ENCODE measurements at places on chromosomes 2 and 18.

GRCh38 chr2:103859238-103859637 lies 994.7 kb upstream of the POU3F3 start:
- DNase-seq = no peak

DNA sequence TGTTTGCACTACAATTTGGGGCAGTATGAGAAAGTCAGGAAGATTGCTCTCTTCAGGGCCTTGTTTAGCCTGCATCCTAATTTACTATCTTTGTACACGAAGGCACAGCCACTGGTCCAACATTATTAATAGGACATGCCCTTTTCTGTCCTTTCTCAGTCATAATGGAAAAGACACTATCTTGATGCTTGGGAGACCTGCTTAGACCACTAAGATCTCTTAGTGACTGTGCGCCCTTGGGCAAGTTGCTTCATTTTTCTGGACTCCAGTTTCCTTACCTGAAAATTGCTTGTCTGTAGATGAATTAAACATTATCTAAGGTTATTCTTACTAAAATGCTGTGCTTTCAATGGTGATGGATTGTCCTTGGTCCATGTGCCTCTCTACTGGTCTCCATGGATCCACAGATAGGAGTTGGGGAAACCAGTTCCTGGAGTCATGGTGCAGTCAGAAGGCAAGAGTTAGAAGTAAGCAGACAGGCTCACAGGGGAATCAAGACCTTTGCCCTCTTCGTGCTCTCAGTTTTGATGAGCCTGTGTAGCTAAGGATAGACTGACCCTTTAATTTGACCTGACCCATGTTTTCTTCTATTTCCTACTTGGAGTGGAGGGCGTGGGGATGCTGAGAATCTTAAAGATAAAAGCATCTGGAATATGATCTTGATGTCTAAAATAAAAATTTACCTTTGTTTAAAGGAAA lies 114.0 kb downstream of the RAPGEF4 start:
- DNase-seq = no peak

- no peak for DNase-seq
Measured at GRCh38 chr2:71933467-71934319, 214.0 kb downstream of the CYP26B1 start.

GRCh38 chr18:48037481-48038271 lies 107.2 kb upstream of the SMAD2 start:
- no peak for DNase-seq

DNA sequence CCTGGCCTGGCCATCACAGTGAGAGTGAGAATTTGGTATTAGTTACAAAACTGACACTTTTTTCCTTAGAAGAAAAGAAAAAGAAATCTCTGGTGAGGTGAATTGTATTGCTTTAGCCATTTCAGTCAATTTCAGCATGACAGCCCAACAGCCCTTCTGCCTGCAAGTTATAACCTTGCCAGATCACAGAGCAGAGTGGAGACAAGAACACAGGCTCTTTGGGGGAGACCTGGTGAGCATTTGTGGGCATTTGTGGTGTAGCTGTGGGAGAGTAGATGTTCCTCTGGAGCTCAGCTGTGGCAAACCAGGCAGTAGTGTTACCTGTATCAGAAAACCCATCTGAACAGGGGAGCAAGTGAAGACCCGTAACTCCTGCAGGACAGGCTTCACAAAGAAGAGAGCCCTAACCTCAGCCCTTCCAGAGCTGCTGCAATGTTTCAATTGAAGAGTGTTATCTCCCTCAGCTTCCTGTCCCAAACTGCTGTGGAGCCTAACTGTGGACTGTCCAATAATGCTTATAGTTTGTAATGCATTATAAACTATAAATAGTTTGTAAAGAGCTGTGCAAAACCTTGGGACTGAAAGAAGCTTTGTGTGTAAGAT lies 22.8 kb upstream of the DLX1 start:
- DNase-seq = no peak

DNA sequence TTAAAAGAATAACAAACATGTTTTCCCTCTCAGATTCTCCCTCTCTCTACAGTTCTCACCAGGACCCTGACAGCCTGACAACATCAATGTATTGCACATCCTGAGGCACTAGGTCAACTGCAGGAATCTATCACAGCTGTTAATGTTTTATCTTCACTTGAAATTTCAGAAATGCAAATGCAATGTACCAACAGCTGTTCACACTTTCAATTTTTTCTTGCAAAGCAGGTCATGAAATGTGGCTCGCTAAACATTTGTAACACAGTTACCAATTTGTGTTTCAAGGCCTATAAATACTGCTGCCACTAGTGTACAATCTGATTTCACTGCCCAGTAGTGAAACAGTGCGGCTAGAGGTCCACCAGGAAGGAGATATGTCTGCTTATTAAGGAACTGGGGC lies 147.8 kb downstream of the EXOC6B start:
- DNase-seq = no peak

DNA sequence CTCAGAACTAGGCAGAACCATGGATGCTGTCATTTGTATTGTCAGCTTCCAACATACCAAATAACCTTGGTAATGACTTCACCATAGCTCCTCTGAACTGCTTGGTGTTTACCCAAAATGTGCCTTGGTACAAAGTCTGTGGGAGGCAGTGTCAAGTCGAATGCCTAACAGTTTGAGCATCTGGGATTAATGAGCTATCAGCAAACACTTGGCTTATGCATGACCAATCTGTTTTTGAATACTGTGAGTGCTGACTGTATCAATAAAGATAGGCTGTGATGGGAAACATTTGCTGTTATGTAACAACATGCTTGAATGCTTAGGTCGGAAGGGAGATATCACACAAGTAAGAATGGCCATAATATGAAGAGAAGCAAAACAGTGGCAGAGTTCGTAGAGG lies 455.4 kb downstream of the CMPK2 start:
- no peak for DNase-seq

GRCh38 chr2:197256547-197257170 lies 53.9 kb downstream of the ANKRD44 start:
- no peak for DNase-seq

GRCh38 chr2:216698895-216699294 lies 3.5 kb upstream of the IGFBP5 start:
- DNase-seq = no peak

DNA sequence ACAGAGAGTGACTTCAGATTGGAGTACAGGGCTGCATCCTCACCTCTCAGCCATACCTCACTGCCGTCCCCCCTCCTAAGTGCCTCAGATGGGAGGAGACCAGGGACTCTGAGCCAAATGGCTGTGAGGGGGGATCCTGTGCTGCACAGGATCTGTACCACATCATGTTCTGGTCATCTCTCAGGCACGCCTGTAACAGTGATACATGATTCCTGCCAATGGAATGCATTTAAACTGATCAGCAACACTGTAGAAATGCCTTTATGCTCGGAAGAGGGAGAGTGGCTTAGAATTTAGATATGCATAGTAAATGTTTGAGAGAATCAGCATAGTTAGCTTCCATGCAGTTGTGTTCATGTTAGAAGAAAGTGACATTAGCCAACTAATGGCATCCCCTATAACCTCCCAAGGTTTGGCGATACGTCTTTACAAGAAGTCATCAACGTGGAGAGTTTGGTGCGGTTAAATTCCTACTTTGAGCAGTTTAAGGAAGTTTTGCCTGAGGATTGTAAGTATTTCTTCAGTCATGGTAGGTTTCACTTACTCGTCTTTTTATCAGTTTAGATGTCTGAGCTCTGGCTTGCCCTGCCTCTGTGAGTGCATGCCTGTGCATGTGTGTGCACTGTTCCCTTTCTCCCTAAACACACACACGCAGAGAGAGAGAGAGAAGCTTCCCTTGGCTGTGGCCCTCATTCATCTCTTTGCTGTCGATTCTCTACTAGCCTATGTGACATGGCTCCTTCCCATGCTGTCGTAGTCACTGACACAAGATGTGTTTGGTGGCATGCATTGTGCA lies 40.0 kb downstream of the COA5 start:
- no peak for DNase-seq

- no peak for DNase-seq
Measured at GRCh38 chr2:184890311-184890710, 292.0 kb downstream of the ZNF804A start.

GRCh38 chr18:58045242-58046092 lies 1.4 kb downstream of the NEDD4L start:
- DNase-seq = no peak

GRCh38 chr2:224099861-224100643 lies 61.0 kb upstream of the SERPINE2 start:
- DNase-seq = no peak

DNA sequence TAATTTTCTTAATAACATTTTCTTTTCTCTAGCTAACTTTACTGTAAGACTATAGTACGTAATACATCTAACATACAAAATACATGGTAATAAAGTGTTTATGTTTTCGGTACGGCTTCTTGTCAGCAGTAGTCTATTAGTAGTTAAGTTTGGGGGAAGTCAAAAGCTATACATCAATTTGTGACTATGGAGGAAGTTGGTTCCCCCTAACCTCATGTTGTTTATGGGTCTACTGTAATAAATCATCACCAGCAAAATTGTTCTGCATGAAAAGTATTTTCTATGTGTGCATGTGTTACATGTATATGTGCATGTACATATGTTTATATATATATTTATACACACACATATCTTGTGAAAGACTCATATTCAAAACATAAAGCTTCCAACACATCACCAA lies 303.0 kb downstream of the TRIB2 start:
- DNase-seq = no peak

DNA sequence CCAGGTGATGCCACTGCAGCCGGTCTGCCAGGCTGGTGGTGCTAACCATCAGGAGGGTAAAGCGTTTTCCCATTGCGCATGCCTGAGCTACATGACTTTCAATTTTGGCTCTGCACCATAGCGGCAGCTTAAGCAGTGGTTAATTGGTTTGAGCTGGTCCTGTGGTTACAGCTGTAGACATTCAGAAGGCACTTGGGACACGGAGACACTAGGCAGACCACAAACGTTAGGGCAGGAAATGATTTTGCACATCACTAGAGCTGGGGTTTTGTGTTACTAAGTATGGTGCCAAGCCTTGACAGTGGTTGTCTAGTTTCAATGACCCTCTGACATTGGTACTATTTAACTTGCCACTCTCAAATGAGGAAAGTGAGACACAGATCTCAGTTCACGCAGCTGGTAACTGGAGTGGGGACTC lies 28.9 kb upstream of the CNOT11 start:
- DNase-seq = no peak

DNA sequence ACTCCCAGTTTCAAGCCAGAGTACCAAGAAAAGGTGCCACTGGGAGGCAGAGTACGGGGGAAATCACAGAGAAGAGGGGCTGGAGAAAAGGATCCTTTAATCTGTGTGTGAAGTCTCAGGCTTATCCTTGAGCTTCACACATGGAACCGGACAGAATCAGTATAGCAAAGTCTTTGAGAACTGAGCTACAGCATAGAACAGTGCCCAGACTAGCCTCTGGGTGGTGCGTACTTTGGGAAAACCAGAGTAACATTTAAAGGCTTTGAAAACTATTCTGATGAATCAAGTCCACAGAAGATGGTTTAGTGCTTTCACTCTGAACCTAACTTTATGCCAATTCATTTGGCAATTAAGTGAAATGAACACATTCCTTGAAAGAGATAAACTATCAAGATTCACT lies 83.1 kb downstream of the BABAM2 start:
- DNase-seq = no peak

DNA sequence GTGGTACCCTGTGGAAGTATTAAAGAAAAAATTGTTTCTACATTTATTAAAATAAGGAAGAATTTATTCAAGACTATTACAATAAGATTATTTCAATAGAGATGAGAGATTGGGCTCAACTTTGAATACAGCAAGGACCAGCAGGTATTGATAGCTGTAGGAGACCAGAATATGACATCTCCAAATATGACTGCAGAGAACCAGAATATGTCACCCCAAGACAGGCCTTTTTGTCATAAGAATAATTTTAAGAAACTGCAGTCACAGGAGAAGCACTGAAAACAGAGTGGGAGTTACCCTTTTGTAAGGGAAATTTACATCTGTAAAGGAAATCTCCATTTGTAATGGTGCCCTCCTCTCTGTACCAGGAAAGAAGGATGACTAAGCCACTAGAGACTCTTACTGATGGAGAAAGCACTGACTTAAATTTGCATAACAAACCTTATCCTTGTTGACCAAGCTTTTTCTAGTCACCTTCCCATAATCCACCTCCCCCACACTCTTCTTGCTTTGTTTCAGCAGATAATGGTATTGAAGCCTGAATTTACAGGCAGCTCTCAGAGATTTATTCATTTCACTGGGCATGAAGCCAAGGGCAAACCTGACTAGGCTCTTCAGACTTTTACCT lies 145.1 kb upstream of the RMP24 start:
- no peak for DNase-seq

DNA sequence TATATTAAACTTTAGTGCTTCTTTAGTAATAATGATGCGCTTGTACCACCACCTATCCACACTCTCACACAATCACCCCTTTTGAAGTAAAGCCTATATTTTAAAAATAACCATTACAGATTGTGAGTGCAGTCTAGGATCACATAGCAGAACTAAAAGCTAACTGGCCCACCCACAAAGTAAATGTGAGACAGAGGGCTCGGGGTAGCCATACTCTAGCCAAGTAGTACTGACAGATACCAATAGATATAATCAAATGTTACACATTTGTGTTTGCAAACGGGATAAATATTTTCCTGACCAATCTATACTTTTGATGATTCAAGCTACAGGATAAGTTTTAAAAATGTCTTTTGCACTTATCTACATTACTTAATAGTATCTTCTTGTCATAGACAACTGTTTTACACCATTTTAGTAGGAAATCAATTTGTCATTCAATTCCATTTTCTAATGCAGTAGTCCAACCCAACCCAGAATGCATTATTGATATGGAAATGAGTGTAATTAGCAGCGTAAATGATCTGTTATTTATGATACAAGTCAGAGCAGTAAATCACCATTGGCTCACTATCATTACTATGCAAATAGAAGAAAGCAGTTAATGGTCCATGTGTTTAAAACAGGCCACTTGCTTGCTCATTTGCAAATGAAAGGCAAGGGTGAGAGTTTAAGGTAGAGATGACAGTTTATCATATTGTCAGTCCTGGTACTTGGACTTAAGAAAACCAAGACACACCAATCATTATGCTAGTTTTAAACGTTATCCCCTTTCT lies 111.8 kb downstream of the ERBB4 start:
- DNase-seq = no peak

DNA sequence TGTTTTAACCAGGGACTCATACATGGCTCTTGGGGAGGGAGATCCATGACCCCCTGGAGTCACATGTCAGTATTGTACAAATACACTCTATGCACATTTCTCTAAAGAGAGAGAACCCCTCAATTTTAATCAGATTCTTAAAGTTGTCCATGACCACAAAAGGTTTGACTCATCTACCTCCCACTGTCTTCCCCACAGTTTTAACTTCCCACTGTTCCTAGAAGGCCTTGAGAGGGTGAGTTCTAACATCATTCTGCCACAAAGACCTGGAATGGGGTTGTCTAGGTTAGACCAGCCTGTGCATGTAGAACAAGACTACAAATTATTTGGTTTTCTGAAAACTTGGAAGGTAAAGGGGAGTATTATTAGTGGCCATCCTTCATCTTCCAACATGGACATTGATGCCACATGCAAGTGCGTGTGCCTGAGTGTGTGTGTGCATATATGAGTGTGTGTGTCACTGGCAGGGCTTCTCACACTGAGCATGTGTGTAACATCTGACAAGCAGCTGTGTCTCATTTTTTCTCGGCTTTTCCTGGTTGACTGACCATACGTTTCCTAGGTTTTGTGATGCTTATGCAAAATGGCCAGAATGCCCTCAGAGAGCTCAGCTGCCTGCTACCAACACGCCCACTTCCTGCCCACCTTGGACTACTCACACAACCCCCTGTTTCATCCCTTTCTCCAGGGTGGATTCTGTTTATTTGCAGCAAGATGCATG lies 94.6 kb upstream of the LGALSL start:
- no peak for DNase-seq
